GM12891 (cell line): ENCODE measurements at places on chromosomes 5 and 9.

GRCh38 chr5:15267966-15268365 is 232.0 kb upstream of the FBXL7 start:
- no peak for DNase-seq

DNA sequence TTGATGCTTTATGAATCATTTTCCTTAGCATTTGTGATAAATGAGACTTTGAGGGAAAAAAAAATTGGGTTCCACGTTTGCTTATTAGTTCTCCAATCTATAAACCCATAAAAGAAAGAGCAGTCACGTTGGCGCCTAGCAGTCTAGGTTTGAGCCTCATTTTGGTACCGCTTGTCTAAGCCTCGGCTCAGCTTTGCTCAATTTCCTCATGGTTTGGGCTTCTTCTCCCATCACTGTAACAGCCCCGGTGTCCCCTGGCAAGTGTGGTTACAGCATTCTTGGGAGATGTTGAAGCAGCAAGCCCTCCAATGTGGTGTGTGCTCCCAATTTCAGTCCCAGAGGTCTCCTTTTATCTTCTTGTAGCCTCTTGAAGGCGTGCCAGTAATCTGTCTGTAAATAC is 578.4 kb downstream of the CDK5RAP2 start:
- DNase-seq: no peak

DNA sequence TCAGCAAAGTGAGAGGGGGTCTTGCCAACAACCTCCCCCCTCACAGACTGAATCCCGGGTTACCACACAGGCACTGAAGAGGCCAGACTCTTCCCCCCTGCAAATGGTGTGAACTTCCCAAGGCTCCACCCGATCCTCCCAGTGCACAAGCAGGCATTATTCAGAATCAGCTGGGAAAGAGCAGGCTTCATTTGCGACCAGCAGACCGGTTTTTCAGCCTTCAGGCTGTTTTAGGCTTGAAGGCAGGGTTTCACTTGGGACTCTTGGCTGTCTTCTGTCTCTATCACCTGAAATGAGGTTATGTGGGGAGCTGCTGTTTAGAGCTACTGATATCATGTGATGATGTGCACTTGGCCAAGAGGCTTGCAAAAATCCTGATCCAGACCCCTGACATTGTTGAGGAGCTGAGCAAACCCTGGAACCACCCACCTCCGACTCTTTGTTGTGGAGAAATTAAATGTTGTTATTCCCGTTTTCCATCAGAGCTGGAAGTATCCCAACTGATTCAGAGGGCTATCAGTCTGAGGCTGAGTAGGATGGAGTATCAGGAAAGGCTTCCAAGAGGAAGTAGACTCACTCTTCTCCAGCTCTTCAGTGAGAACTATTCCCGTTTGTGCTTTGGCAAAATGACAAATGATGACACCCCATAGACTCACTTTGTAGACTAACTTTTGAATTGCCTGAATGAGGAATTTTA is 63.3 kb upstream of the ZFR start:
- no peak for DNase-seq

DNA sequence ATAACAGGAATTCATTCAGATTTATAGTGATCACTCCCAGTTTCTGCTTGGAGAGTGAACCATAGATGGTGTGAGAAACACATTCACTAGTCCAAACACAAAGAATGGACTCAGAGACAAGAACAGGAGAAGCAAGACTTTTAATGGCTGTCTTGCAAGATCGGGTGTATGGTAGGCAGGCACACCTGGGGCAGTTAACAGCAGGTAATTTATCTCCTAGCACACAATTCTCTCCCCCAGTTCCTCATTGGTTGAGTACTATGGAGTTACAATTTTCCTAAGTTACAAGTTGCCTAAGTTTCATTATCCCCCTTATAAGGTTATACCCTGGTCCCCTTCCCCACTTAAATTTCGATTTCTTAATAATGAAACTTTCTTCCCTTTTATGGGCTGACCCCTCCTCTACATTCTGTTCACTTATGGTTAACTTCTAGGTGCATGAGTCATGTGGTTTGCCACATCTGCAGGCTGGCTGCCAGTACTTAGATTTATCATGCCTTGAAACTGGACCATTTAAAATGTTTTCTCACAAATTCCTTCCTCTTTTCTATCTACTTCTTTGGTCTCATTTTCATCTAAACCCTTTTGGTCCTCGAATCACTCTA is 623.3 kb downstream of the HINT1 start:
- no peak for DNase-seq

DNA sequence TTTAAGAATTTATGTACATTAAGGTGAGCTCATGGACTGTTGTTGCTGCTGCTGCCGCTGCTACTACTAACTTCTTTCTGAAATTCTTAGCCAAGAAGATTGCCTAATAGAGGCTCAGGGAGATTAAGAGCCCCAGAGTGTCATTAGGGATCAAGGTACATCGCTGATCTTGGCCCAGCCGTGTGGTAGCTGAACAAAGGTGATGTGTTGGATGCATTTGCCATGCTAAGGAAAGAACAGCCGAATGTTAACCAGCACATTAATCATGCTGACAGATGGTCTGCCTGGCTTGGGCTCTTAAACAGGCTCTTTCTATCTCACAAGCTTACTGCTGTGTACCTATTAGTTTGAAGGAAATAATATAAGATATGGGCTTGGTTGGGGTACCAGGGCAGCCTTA is 137.1 kb downstream of the KCTD16 start:
- no peak for DNase-seq

- DNase-seq: no peak
These were observed 61.4 kb upstream of the TBC1D9B start for GRCh38 chr5:179969110-179969509.

GRCh38 chr9:76687861-76688391 is 76.3 kb upstream of the PCA3 start:
- no peak for DNase-seq

DNA sequence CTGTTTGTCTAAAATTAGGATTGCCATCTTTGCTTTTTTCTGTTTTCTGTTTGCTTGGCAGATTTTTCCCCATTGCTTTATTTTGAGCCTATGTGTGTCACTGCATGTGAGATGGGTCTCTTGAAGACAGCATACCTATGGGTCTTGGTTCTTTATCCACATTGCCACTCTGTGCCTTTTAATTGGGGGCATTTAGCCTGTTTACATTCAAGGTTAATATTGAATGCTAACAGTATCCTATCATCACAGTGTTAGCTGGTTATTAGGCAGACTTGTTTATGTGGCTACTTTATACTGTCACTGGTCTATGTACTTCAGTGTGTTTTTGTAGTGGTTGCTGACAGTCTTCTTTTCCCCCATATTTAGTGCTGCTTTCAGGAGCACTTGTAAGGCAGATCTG is 67.3 kb downstream of the ISOC1 start:
- DNase-seq: no peak

DNA sequence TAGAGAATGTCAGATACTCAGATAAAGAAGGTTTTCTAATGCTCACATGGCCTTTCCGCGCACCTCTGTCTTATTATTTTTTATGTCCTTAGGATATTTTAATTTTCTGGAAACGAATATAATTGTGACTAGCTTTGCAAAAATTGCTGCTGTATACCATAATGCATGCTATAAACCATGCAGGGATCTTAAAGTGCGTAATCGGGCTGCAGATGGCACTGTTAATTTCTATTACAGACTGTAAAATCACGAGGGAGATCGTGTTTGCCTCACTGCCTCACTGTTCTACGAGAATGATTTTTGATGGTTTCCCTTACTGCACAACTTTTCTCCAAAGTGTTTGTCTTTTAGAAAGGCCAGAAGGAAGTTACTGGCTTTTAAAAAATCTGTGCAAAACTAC is 356.1 kb downstream of the TUSC1 start:
- no peak for DNase-seq

DNA sequence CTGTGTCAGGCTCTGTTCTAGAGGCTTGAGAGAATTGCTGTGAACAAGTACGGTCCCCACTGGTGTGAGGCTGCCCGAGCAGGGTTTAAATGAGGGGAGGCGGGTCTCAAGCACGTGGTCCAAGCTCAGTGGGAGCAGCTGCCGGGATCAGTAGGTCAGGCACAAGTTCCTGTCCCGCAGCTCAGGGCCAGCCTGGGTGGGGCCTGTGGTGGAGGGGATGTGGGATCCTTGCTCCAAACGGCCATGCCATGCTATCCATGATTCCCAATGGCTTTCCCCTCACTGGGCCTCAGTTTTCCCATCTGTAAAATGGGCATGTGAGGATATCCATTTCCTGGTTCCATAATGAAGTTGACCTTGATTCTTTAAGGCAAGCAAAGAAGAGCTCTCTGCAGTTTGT is 17.1 kb downstream of the OBP2B start:
- DNase-seq: no peak

DNA sequence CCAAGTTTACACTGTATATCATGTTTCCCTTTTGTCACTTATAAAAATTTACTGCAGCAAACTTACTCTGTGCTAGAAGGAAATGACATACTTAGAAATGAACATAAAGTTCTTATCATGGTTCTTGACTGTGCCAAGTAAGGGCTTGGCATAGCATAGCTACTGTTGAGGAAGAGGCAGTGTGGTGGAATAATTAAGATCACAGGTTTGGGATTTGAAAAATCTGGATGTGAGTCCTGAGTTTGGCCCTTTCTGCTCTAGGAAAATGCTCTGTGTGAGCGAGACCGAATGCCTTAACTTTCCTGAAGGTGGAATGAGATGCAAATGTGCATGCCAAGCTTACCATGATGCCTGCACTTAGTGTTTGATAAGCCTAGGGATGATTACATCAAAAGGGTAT is 99.5 kb downstream of the INSYN2B start:
- DNase-seq: no peak
